Kidney epithelial cell (primary cell): ENCODE measurements at places on chromosomes 2 and 18. TPM values are rescaled to one million over a fixed set of nuclear protein-coding genes. Genes with fewer than 3 reads are reported as not detected.

Gene DRC1
- 0.13 and 0.41 TPM in 2 replicates for total RNA-seq

Gene RAB6D
- total RNA-seq: 0.27 and 0.63 TPM in 2 replicates

Gene KCNIP3
- total RNA-seq: 5.1 and 7.2 TPM in 2 replicates

Gene POTEJ
- total RNA-seq: not detected in 2 replicates

Gene TRIM43
- not detected in 2 replicates for total RNA-seq

Gene GALM
- total RNA-seq: 10.1 and 11.1 TPM in 2 replicates

Gene CYP27A1
- 25.3 and 32.0 TPM in 2 replicates for total RNA-seq

Gene GRB14
- total RNA-seq: 6.0 and 9.2 TPM in 2 replicates

Gene CPS1
- total RNA-seq: 1.2 and 3.8 TPM in 2 replicates

Gene PRSS56
- not detected in 2 replicates for total RNA-seq

Gene MAP3K19
- total RNA-seq: not detected in 2 replicates

DNA sequence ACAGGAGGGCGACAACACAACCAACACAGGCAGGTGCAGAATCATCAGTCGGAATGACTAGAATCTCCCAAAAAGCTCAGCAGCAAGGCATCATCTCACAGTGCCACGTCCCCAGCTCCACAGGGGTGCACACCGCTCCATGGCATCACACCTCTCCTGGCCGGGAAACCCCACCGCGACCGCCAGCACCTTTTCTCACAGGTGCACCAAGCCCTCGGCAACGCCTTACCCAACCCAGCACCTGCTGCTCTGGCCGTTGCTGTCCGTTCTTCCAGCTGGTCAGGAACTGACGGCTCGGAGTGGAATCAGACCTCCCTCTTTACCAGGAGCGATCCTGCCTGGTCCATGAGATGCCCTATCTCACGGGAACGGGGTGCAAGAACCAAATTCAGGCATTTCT lies 61.3 kb downstream of the ZNF516 start:
- DNase-seq: no peak

- no peak for DNase-seq
Measured at GRCh38 chr18:62506495-62507143, 16.2 kb upstream of the ZCCHC2 start.

DNA sequence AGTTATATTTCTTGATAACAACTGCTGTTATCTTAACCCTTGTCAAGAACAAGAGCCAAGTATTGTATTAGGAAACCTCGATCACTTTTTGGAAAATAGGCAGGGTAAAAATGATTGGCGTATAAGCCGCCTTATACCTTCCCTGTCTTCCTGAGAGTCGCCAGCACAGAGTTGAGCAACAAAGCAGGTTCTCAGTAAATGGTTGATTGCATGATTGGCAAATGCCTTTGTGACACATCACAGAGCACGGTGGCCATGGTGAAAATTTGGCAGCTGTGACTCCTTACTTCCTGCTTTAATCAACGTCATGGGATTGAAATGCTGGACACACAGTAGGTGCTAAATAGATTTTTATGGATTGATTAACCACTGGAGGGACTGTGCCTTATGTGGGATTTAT lies 3.9 kb upstream of the KLHL29 start:
- peak; percentile 90 for DNase-seq

- no peak for DNase-seq
Measured at GRCh38 chr18:9820719-9821118, 65.1 kb upstream of the TXNDC2 start.

DNA sequence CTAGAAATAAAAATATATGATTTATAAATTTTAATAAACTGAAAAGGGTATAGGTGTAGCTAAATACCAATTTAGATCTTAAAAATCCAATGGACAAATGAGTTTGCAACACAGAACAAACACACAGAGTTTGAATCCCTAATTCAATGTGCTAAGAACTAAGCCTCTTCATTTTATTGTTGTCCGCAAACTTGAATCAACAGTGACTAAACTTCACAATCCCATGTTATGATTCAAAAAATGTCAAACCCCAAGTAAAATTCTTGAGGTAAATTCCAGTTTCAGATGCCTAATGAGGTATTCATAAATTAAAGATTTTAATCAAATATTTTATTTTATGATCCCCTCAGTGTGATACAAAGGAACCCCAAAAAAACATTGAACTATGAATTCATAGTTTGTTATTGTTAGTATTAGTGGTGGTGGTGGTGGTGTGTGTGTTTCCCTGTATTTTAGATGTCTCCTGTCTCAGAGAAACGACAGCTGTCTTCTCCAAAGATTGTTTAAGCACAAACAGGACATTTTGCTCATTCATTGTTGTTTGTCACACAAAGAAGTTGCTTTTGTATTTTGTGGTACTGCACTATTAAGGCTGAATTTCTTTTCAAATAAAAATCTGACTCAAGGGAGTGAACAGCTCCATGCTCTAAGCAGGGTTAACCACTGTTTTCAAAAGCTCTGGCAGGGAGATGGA lies 259.8 kb downstream of the OSR1 start:
- DNase-seq: no peak

- DNase-seq: no peak
Measured at GRCh38 chr18:42533616-42534015, 578.6 kb downstream of the PIK3C3 start.

DNA sequence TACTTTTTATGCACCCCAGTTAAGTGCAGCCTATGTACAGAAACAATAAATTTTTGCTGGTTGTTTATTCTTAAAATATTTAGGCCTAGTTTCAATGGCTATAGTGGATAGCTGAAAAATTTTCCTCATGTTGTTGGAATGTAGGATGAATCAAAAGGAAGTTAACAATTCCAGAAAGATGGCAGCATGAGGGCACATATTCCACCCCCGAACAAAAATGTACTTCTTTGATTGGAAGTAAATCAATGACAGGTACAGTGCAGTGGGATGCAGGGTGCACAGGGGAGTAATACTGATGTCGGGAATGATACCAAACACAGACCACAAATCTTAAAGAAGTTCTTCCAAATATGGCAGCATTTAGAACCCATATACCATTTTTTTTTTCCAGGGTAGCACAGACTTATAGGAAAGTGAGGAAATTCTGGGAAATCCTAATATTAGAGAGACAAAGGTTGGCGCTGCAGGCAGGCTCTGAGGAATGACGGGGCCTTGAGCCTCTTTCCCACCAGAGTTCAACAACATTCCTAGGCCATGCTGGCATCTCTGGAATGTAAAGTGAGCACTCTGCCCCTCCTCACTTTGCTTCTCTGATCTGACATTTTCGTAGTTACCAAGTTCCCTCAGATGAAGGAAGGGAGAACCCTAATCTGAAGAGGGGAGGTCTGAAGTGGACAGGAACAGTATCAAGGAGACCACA lies 36.6 kb upstream of the IKZF2 start:
- DNase-seq: peak; percentile 64

- no peak for DNase-seq
Measured at GRCh38 chr18:40911582-40912254, 1043.3 kb upstream of the PIK3C3 start.

DNA sequence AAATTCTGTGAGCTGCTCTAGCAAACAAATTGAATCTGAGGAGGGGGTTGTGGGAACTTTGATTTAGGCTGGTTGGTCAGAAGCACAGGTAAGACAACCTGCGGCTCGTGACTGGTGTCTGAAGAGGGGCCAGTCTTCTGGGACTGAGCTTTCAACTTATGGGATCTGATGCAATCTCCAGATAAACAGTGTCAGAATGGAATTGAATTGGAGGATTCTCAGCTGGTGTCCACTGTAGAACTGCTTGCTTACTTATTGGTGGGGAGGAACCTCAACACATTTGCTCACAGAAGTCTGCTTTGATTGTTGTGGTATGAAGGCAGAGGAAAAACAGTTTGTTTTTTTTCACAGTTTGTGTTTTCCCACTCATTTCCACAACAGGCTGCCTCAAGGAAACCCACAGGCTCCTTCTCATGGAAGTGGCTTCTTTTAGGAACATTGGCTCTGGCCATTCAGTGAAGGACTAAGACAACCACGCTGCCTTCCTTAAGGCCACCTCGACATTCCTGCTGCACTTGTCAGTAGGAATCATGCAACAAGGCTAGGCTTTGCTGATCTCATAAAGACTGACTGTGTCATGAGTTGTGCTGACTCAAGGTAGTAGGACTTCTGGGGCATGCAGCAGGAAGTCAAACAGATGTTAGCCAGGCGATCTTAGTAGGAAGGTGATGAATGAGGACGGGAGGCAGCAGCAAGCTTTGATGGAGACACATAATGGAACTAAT lies 104.7 kb downstream of the TSN start:
- DNase-seq: peak; percentile 66

DNA sequence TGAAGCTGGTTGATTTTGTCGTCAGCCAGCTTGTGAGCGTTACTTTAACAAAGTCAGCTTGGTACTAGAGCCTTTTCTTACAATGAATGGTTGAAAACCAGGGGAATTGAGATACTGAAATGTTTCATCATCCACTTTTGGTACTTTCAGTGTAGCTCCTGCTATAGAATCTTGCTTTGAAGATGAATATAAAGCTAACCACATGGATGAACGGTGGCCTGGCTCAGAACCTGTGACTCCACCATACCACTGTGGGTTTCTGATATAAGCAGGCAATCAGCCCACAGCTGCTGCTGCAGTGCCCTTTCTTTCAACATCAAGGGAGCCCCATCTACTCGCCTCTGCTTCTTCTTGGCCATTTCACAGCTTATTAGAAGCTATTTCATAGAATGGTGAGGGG lies 53.2 kb upstream of the GPR45 start:
- no peak for DNase-seq

- no peak for DNase-seq
Measured at GRCh38 chr2:86047575-86048382, 57.9 kb downstream of the POLR1A start.

- DNase-seq: no peak
Measured at GRCh38 chr2:132798341-132798740, 128.3 kb upstream of the LYPD1 start.

- no peak for DNase-seq
Measured at GRCh38 chr2:12597610-12598009, 119.1 kb upstream of the TRIB2 start.

DNA sequence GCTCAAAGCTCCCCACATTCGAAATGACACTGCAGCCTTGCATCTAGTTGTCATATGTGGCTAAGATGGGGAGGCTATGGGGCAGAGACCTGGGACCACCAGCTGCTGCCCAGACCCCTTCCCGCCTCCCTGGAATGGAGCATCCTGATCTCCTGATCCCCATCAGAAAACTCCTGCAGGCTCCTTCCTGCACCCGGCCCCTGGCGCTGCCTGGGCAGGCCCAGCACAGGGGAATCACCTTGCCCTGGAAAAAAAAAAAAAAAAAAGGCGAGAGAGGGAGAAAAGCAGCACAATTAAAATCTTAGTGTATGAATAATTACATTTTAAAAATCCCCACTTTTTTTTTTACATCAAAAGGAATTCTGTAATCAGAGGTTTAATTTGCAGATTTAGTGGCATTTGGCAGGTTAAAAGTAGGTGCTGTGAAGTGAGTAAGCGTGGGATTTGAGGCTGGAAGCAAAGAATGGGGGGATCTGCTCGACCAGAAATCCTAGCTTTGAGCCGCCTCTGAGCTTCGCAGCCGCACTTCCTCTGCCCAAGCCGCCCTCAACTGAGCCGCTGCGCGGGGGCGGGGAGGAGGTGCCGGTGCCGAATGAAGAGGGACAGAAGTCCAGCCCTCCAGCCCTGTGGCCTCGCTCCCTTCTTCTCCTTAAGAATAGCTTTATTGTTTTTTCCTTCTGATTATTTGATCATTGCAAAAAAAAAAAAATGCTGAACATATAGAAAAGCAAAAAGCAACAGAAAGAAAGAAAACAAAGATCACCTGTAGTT lies 30.0 kb downstream of the THNSL2 start:
- no peak for DNase-seq

DNA sequence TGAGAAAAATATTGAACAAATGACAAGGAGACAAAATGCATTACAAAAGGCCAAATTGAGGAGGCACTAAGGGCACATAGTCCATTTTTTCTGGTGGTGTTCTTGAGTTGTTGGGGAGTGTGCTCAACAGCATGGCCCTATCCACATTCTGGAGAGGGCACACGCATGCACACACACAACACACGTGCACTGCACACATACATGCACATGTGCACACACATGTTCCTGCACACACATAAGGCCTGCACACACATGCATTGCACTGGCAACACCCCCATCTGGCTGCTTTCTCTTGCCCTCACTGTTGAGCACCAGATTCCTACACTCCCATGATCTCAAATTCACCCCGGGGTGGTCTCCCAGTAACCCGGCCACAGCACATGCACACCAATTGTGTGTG lies 659.2 kb upstream of the RAB6C start:
- DNase-seq: no peak

DNA sequence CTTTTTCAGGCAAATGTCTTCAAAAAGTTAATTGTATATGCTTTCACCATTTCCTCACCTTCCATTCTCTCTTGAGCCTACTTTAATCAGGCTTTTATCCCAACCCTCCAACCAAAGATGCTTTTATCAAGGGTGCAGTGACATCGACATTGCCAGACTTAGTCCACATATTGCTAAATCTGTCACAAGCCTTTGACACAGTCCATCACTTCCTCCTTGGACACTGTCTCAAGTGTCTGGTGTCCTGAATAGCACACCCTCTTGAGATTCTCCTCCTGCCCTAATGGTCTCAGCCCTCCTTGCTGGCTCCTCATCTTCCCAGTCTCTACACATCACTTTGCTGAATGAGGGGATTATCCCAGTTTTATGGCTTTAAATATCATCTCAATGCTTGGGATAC lies 147.5 kb upstream of the SLC39A10 start:
- DNase-seq: no peak

DNA sequence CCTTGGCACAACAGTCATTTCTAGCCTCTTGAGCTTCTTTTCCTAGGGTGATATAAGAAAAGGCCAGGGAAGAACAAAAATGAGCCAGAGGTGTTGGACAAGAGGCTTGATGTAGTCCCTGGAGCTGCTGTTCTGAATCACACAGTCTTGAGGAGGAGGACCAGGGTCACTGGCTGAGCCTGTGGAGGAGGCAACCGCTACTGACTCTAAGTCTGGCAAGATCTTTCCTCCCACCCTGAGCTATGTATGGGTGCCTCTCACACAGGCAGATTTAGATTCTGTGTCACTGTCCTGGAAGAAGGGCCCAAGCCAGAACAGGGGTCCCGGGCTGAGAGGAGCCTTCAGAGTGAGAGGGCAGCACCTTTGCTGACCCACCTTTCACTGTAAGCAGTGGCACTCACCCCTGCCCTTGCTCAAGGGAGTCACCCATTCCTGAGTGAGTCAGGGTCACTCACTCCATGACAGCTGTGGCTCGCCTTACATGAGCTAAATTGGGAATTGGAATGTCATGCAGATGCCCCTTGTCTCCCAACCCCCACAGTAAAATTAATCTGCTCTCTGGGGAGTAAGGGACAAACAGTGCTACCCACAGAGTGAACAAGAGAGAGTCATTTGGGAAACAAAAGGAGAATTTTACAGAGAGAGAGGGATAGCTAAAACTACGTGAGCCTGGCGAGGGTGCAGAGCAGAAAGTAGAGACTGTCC lies at the start of gene TRIM54:
Gene TRIM54, plus strand, starts transcription at position 575 of the 705 bp plus-strand sequence. CDS start 303 bp downstream, outside the sequence.
- no peak for DNase-seq

DNA sequence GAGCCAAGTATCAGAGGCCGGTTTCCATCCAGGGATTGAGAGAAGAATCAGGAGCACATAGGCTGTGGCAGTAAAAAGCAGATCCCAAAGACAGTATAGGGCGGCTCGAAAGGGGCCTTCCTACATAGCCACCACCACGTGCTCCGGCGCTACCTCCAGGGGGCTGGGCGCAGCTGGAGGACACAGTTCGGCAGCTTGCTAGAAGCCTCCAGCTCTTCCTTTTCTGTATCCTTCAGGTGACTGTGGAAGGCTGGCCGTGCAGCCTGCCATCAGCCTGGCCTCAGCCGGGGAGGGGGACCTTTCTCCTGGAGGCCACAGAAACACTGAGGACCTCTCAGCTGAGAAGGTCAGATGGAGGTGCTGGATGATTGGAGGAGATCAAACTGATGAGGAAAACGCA lies 183.6 kb upstream of the GLI2 start:
- no peak for DNase-seq
